Heart right ventricle (tissue), 16 donors: ENCODE measurements at places on chromosomes 3 and 15. TPM values are rescaled to one million over a fixed set of nuclear protein-coding genes. Genes with fewer than 3 reads are reported as not detected.
A peak's percentile ranks its signal among the peaks of the same experiment; 100 is the strongest.

- H3K4me3 ChIP-seq, result no peak overlapping the region
- no peaks in the 10 kb centered on the region for H3K27me3 ChIP-seq
- DNase-seq, result no peak
- no peaks in the 10 kb centered on the region for H3K36me3 ChIP-seq
Observed at GRCh38 chr3:149095487-149095886, 9.2 kb upstream of the HLTF start.

The NSUN3 gene
- polyA plus RNA-seq, result 3.3 TPM

The NPAP1 gene
- not detected for polyA plus RNA-seq

The PSTPIP1 gene
- 7.8 TPM for polyA plus RNA-seq

The TRH gene
- polyA plus RNA-seq, result 0.01 TPM

DNA sequence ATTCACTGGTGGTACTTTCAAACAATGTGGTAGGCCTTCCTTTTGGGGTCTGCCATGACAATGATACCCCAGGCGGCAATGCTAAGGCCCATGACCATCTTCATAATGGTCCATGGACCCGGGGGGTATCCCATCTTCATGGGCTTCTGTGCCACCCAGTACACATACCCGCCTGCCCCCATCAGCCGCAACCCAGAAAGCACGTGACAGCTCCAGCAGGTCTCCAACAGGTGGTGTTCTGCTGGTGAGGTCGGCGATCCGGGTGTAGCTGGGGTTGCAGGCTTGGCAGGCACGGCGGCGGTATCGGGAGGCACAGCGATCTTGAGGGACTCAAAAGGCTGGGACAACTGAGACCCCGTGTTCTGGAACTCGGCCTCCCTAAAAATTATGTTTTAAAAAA is 214.5 kb downstream of the SNRPN start:
- H3K36me3 ChIP-seq, result no peaks in the 10 kb centered on the region
- H3K4me3 ChIP-seq, result no peak overlapping the region
- no peak overlapping the region for H3K27ac ChIP-seq
- DNase-seq, result peak; percentile 3

The GPR27 gene
- polyA plus RNA-seq, result 0.26 TPM

DNA sequence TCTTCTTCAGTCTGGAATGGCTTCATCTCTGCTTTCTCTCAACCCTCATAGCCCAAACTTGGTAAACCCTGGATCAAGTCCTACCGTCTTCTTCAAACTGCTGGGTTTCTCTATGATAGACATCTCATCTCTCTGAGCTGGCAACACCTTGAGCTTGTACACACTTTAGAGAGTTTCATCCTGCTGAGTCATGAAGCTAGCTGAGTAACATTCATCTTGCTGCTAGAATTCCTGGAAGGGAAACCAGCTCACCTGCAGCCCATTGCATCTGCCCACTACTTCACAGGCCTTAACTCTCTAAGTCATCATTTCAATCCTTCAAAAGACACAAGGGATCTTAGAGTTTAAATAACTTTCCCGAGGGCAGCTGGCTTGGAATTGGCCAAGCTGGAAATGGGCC is 175.5 kb upstream of the RORA start:
- H3K4me3 ChIP-seq, result no peak overlapping the region
- no peak for DNase-seq
- peaks cover 8% of the 10 kb centered on the region for H3K27me3 ChIP-seq
- H3K4me1 ChIP-seq, result no peaks in the 10 kb centered on the region
